ENCODE measurements at places on chromosomes 2 and 18.

DNA sequence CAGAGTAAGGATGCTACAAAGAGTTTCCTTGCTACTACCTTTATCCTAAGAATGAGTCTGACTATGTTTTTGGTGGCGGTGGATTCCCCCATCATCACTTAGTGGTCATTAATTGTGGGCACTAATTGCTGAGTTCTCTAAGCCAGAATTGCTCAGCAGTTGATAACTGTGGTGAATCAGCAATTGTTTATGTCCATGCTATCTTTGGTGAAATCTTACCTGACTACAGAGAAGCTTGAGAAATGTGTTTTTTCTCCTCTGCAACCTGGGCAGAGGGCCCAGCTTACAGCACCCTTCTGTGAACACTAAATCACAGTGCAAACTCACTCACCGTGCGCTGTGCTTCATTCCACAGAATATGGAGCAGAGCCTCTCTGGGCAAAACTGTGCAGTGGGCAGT is 683.6 kb downstream of the CNTNAP5 start:
- no peak for DNase-seq

- DNase-seq, result no peak
Measured at GRCh38 chr2:134555411-134555810, 163.4 kb downstream of the TMEM163 start.

DNA sequence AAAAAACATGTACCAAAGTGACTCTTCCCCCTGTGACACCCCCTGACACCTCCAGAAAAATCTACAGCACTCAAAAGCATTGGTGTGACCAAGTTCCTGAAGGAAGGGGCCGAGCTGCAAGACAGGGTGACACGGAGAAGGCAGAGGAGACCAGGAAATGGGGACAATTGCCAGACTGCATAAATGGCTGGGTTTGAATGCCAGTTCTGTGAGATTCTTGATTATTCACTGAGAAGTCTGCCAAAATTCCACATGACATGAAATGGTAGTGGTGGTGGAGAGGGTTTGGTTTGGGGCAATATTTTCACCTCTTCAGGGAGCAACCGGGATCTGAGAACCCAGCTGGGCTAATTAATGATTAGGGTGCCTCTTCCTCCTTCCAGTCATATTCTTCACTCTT is 178.5 kb downstream of the ARL4C start:
- no peak for DNase-seq

- DNase-seq, result no peak
Measured at GRCh38 chr2:26978061-26978596, 7.7 kb downstream of the MAPRE3 start.

- DNase-seq, result no peak
Measured at GRCh38 chr18:38790303-38790702, 1224.7 kb upstream of the CELF4 start.

DNA sequence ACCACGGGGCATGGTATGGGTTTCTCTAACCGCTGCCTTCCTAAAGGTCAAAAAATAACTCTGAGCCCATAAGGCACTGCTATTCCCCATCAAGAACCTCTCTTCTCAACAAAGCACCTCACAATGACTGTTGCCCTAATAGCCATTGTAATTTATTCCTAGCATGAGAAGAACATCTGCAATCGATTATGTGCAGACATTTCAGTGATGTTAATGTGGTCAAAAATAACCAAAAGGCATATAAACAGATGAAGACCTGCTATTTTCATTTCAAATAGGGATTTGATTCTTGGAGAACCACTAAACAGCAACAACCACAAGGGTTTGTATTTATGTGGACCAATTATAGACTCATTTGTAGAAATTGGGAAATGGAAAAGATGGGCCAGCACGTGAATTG is 356.6 kb downstream of the FBXO15 start:
- DNase-seq, result no peak

- DNase-seq, result no peak
Measured at GRCh38 chr2:10285191-10285555, 17.5 kb upstream of the HPCAL1 start.

- DNase-seq, result no peak
Measured at GRCh38 chr2:209525331-209525730, 101.5 kb downstream of the MAP2 start.

Measured in NCI-H1930 (cell line).